M059J (cell line): ENCODE measurements at places on chromosomes 6 and 20.

- peak; percentile 13 for DNase-seq
These were observed 837 bp upstream of the OSER1 start for GRCh38 chr20:44211177-44212039.

GRCh38 chr6:68238097-68238601, 396.9 kb upstream of the ADGRB3 start:
- DNase-seq: peak; percentile 88

GRCh38 chr6:48113130-48113529, 2.1 kb upstream of the PTCHD4 start:
- no peak for DNase-seq

GRCh38 chr20:18719426-18719825, 94.2 kb upstream of the SCP2D1 start:
- DNase-seq: peak; percentile 64

DNA sequence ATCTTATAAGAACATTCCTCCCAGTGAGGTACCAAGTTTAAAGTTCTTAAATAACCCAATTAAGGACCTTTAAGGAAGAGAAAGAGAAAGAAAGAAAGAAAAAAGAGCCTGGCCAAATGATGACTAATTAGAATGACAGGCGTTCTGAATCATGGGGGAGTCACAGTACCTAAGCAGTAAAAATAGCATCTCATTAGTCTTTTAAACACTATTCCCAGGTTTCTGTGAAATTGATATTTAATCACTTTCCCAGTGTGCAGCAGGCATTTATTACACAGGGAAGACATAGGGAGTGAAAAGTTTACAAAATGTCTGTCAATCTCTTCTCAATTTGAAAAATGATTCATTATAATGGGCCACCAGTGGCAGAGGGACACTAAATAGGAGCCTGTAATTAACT, 251.4 kb upstream of the MANEA start:
- DNase-seq: peak; percentile 3

GRCh38 chr6:57276946-57277345, 40.5 kb upstream of the PRIM2 start:
- no peak for DNase-seq

GRCh38 chr20:2421247-2421646, 40.5 kb downstream of the TGM6 start:
- DNase-seq: peak; percentile 28

GRCh38 chr6:45681860-45682511, 304.3 kb upstream of the SUPT3H start:
- DNase-seq: peak; percentile 99

DNA sequence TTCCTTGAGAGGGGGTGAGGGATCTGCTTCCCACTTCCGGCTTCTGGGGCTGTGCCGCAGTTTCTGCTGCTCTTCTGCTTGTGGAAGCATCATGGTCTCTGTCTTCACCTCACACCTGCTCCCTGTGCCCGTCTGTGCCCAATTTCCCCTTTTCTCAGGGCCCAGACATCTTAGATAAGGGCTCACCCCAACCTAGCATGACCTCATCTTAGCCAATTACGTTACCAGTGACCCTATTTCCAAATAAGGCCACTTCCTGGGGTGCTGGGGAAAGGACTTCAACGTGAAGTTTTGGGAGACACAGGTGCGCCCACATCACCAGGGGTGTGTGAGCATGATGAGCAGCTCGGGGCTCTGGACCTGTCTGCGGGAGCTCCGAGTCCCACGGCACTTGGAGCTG, 20.7 kb upstream of the RBBP8NL start:
- DNase-seq: no peak

GRCh38 chr6:32604434-32604877, 14.8 kb upstream of the HLA-DRB1 start:
- no peak for DNase-seq
